DMS 273 treated with DMSO at 0.1 percent for 48 hours (cell line): ENCODE measurements at places on chromosomes 1 and 21.

DNA sequence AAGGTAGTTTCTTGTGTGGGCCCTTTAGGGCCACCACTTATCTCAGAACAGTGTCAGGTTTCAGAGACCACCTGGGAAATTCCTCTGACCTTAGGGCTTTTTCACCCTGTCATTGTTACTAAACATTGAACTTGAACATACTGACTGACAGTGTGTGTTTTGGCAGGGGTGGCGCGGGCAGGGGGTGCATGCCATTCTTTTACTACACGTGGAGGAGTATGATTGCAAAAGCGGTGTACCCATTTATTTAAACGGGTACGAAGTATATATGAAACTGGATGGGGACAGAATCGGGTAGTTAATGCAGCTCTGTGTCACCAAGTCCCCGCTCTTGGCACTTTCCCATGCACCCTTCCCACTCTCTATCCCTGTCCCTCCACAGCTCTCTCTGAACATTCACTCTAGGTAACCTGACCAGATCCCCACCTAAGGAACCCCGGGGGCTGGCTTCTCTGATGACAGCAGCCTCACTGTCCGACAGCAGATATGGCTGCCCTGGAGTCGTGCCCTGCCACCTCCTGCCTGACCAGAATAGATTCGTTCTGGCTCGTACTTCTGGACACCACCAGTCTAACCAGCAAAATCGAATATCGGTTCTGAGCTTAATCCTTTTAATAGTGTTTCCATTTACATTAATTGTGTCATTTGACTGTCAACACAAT is 51.3 kb downstream of the NFASC start:
- no peak for DNase-seq

DNA sequence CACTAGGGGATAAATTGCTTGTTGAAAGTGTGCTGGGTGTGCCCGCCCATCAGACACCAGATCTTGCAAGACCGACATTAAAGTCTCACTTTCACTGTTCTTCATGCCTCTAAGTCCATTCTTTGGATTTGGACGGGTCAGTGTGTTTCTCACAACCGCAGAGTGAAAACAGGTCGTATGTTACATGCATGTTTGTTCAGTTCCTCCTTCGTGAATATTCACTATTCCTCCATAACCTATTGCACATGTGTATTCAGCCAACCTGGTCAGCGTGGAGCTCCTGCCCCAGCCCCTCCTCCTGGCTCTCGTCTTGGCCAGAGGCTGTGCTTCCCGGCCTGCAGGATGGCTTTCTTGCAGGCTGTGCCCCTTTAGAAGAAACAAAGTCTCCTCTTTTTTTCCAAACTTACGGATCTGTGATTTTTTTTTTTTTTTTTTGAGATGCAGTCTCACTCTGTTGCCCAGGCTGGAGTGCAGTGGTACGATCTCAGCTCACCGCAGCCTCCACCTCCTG is 2.2 kb upstream of the KRTAP10-6 start:
- DNase-seq: no peak

DNA sequence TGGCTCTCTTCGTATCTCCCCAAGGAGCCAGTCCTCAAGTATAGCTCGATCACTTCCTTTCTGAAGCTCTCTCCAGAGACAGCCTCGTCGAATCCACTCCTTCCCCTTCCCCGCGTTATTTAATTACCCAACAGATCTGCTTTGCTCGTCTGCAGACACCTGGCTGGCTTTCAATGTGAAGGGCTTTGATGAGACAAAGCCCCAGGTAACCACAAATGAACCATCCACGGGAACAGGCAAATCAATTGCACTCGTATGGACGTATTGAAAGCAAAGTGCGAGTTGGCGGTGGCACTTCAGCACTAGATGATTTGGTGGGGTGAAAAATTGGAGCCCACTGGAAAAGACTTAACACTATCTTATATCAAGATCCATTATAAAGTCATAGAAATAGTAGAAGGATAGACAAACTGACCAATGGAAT is 364 bp upstream of the BCAR3 start:
- DNase-seq: no peak

DNA sequence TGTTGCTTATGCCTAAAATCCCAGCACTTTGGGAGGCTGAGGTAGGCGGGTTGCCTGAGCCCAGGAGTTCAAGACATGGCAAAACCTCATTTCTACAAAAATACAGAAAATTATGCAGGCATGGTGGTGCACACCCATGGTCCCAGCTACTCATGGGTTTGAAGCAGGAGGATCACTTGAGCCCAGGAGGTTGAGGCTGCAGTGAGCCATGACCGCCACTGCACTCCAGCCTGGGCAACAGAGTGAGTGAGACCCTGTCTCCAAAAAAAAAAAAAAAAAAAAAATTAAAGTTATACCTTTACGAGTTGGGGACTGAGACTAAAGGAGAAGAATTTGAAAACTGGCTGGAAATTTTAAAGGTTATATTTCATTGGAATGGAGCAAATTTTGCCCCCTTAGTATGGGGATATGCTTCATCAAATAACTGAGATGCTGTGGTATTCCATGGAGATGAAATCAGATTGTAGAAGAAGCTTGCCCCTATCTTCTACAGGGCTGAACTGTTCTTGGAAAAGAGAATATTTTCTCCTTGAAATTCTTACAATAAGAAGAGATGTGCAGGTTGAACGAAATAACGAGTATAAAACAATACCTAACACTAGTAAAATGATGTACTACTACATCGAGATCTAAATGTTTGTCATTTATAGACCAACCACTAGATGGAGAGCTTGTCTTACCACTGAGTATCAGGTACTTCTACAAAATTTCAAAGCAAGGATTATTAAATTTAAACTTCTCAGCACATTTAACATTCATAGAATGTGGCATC is 34.9 kb upstream of the SCYL3 start:
- peak; percentile 14 for DNase-seq

DNA sequence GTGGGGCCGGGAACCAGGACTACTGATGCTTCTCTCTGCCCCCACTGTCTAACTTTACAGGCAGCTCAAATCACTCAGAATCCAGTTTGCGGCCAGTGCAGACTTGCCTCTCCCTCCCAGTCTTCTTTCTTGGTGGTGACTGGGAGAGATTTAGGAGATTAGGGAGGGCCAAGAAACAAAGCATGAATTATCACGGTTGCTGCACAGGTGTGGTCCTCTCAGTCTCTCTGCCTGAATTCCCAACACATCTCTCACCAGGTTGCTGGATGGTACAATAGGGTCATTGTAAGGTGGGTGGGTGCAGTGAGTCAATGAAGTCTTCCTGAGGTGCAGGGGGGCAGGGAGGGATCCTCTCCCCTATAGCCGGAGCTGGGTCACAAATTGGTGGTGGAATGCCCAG is 12.6 kb downstream of the S100A11 start:
- DNase-seq: no peak

DNA sequence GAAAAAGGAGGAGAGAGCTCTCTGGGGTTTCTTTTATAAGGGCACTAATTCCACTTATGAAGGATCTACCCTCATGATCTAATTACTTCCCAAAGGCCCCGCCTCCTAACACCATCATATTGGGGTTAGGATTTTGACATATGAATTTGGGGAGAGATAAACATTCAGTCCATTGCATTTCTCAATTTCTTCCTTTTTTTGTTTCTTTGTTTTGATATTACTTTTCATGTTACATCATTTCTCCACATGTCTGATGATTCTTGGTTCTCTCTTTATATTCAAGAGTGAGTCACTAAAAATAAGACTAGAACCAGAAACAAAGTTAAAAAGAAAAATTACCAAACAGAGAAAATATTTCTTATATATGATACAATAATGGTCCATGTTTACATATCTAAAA is 63.2 kb upstream of the DUSP10 start:
- DNase-seq: no peak

GRCh38 chr1:40848530-40849189 is 13.5 kb downstream of the CITED4 start:
- peak; percentile 99 for DNase-seq

DNA sequence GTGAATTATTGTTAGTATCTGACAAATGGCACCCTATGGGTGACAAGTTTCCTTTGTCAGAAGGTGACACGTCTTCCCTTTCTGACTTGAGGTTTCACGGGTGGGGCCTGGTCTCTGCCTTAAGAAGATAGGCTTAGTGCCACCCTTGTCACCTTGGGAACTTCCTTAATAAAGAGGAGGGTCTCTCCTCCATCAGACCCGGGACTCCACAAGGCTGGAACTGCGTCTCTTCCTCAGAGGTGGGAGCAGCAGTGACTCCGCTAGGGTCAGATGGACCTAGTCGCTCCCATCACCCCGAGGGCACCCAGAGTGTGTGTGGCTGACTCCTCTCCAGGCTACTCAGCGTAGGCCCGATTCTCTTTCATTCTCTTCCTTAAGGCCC is 774 bp upstream of the WDTC1 start:
- DNase-seq: no peak

DNA sequence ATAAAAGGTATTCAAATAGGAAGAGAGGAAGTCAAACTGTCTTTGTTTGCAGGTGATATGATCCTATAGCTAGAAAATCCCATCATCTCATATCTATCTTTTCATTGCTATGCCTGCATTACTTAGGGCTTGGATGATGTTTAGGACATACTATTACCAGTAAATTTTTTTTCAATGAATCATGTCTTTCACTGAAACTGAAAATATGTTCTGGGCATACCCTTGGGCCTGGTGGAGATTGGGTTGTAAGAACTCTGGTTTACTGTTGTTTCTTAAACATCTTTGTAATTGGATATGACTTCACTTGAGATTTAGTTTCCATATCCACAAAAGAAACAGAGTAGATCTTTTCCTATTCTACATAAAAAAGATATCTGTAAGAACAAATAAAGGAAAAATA is 502.2 kb upstream of the PRMT6 start:
- DNase-seq: no peak

- DNase-seq: no peak
Measured at GRCh38 chr1:69109277-69109676, 458.4 kb upstream of the LRRC7 start.

DNA sequence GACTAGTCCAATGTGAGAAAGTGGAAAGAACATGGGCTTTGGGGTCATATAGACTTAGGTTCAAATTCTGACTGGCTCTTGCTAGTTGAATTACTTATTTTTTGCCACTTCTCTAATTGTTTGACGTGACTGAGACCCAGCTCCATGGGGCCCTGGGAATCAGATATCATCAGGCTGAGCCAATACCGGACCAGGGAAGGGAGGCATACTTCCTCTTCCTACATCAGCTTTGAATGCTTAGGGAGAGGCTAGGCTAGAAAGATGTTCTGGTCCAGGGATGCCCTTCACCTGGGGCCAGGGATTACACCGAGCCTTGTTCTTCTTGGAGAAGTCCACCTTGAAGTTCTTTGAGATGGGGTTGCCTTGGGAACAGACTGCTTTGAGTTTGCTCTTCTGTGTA is 3.7 kb upstream of the NR1I3 start:
- no peak for DNase-seq

GRCh38 chr1:9110669-9111356 is 18.1 kb downstream of the GPR157 start:
- no peak for DNase-seq
